ENCODE measurements at places on chromosomes 5 and 9.
A peak's percentile ranks its signal among the peaks of the same experiment; 100 is the strongest.

GRCh38 chr9:91210318-91210717, 151.4 kb downstream of the AUH start:
- DNase-seq, result no peak

GRCh38 chr5:64229163-64229774, 63.6 kb downstream of the RNF180 start:
- no peak for DNase-seq

DNA sequence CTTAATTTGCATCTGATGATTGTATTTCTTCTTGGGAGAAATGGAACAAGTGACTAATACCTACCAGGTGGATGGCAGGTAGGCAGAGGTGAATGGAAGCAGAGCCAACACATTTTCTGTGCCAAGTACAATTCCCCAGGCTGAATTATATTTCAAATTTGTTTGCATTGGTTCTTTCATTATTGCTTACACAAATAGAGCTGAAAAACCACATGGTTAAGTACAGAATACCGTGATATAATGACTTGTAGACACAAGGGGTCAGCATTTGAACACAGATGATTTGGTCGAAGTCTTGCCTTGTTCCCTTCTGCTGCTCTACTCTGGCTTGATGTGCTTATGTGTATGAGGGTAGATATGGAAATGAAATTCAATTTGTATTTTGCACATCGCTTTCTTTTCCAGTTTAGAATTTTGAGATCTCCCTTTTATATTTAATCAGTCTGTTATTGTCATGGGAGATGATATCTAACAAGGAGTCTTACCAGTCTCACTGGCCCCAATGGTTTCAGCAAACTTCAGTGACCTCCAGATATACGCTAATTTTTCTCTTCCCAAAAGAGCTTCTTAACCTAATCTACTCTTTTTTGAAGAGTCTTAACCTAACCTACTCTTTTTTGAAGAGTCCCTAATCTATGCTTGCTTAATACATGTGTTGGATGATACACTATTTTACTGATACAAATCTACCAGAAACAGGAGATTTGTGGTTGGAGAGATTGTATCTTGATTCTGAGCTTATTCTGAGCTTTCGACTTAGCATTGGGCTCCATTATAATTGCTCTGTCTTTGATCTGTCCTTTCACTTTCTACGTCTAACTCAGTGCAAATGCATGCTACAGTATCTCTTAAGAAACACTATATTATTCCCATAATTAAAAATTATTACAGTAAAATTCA, 88.1 kb downstream of the PCSK1 start:
- DNase-seq, result no peak

GRCh38 chr5:82975812-82976211, 101.4 kb downstream of the TMEM167A start:
- DNase-seq, result no peak

DNA sequence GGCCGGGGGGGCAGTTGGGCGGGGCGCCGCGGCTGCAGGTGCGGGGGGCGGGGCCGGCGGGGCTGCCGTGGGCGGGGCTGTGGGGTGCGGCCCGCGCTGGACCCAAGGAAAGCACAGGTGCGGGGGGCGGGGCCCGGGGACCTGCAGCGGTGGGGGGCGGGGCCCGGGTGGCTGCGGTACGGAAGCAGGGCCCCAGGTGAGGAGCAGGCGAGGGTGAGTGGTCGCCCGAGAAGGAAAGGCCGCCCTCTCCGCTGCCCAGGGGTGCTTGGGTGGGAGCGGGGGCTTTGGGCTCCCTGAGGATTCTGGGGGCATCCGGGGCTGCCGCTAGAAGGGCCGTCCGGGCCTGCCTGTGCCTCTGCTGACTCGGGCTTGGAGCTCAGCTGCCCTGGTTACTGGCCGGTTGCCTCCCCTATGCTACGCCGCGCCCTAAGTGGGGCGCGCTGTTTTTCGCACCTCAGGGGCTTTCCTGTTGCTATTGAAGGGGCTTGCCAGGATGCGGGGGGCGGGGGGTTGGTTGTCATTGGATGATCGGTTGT, 767 bp downstream of the RALGPS1 start:
- DNase-seq, result peak; percentile 79

DNA sequence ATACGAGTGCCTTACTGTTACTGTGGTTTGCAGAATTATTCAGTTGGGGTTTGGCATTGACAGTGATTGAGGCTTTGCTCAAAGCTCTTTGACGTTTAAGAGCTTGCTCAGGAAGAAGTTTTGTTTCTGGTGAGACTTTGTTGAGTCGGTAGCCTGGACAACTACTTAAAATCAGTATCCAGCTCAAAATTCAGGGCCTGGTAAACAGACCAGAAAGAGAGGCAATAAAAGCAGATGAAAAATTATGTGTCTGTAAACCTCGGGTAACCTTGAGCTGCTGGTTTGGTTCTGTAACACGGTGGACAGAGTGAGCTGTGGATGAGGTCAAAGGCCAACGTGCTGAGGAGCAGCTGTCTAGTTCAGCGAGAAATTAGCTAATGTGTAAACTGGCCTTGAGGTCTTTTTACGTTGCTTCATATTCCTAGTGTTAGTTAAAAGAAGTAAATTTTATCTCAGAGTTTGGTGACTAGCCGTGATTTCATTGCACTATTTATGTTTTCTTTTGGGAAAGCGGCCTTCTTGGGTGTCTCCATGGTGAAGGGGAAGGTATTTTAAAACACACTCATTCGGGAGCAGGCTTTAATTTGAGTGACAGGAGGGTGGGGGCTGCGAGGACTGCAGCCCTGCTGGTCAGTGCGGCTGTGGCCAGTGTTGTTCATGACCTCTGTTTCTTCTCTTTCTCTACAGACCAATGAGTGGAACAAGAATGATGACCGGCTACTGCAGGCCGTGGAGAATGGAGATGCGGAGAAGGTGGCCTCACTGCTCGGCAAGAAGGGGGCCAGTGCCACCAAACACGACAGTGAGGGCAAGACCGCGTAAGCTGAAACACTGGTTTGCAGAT, 82.0 kb upstream of the TTC23L start:
- no peak for DNase-seq

- no peak for DNase-seq
These were observed 76.8 kb downstream of the ZDHHC21 start for GRCh38 chr9:14616188-14616982.

DNA sequence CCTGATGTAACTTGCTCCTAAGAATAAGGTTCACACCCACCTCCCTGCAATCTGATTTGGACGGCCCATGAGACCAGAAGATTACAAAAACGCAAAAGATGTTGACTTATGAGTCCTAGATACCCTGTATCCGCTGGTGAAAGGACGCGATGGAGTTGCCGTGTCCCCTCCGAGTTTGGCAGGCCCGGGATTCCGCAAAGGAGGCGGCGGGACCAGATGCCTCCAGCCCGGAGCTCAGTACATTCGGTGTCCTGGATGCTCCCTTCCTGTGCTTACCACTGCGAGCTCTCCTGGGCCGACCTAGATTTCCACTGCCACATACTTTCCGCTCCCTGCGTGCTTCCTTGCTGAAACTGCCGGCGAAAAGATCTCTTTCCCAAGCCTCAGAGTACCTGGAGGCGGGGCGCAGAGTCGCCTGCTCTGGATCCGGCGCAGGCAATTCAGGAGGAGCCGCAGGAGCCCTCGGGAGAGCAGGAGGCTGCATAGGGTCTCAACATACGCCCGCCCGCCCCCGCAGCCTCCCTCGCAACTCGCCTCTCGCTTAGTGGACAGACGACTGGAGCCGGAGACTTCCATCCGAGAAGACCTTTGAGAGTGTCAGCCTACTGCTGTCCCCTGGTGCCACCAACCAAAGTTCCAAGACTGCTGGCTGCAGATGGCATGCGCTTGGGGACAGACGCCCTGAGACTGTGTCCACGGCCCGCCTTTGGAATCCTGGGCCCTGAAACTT, 39.8 kb downstream of the ANXA2R start:
- DNase-seq, result no peak
